Sigmoid colon (tissue), 7 donors: ENCODE measurements at places on chromosomes 16 and 17. TPM values are rescaled to one million over a fixed set of nuclear protein-coding genes. Genes with fewer than 3 reads are reported as not detected.

Gene APOBR
- total RNA-seq, result 0.68 TPM

Gene DECR2
- total RNA-seq, result 15.0 TPM

- DNase-seq, result no peak
- H3K27ac ChIP-seq, result no peak overlapping the region
- no peaks in the 10 kb centered on the region for H3K4me1 ChIP-seq
- no peaks in the 10 kb centered on the region for H3K27me3 ChIP-seq
- H3K4me3 ChIP-seq, result no peak overlapping the region
- no peaks in the 10 kb centered on the region for H3K36me3 ChIP-seq
Measured at GRCh38 chr17:73248532-73248931, 13.1 kb downstream of the CPSF4L start.

DNA sequence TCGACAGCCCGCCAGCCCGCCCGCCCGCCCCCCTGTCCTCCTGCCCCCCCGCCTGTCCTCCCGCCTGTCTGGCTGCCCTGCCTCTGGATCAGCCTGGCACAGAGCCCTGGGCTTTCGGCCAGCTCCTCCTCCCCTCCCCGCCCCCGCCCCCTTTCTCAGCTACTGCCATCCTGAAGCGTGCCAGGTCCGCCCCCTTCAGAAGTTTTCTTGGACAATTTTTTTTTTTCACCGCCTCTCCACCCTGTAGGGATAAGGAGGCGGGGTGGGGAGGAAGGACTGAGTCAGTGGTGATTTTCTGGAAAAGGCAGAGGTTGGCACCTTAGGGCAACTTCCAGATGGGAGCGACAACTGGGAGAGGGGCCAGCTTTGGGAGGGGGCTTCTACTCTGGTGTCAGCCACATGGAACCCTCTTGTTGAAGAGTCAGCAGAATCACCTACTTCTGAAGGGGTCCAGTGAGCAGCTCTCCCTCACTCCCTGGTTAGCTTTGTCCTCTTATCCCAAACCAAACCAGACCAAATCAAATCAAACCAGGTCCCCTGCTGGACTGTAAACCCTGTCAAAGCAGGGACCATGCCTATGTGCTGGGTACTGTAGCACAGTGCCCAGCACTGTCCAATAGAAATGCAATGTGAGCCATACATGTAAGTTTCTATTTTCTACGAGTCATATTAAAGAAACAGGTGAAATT, 19.7 kb downstream of the IGF2BP1 start:
- H3K4me3 ChIP-seq, result no peak overlapping the region
- H3K4me1 ChIP-seq, result no peaks in the 10 kb centered on the region
- peaks cover 26% of the 10 kb centered on the region for H3K27me3 ChIP-seq
- no peaks in the 10 kb centered on the region for H3K36me3 ChIP-seq
- no peak for DNase-seq

Gene GAST
- total RNA-seq, result not detected

DNA sequence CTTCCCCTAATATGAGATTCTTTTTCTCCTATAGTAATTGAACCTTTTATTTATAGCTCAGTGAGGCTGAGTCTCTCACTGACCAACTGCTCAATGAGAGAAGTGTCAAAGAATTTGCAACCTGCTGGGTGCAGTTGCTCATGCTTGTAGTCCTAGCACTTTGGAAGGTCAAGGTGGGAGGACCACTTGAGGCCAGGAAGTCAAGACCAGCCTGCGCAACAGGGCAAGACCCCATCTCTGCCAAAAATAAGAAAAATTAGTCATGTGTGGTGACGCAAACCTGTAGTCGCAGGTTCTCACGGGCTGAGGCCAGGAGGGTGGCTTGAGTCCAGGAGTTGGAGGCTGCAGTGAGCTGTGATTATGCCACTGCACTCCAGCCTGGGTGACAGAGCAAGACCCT, 30.9 kb upstream of the CRYBA1 start:
- H3K4me1 ChIP-seq, result peaks cover 9% of the 10 kb centered on the region
- DNase-seq, result no peak
- H3K27me3 ChIP-seq, result no peaks in the 10 kb centered on the region
- no peak overlapping the region for H3K27ac ChIP-seq

Gene ETV4
- total RNA-seq, result not detected

Gene DLX4
- not detected for total RNA-seq

GRCh38 chr17:43118679-43119615, 6.2 kb downstream of the BRCA1 start:
- no peaks in the 10 kb centered on the region for H3K36me3 ChIP-seq
- DNase-seq, result no peak
- peaks cover under 1% of the 10 kb centered on the region for H3K4me1 ChIP-seq
- no peak overlapping the region for H3K27ac ChIP-seq
- H3K27me3 ChIP-seq, result no peaks in the 10 kb centered on the region
- H3K4me3 ChIP-seq, result no peak overlapping the region

Gene GAN
- 9.1 TPM for total RNA-seq

DNA sequence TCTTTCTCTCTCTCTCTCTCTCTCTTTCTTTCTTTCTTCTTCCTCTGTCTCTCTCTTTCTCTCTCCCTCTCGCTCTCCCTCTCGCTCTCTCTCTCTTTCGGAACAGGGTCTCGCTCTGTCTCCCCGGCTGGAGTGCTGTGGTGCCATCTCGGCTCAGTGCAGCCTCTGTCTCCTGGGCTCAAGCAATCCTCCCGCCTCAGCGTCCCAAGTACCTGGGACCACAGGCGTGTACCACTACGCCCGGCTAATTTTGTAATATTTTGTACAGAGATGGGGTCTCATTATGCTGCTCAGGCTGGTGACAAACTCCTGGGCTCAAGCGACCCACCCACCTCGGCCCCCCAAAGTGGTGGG, 12.7 kb upstream of the KLHDC4 start:
- H3K27me3 ChIP-seq, result peaks cover 5% of the 10 kb centered on the region
- no peak for DNase-seq
- H3K36me3 ChIP-seq, result no peaks in the 10 kb centered on the region
- peak overlapping the region; percentile 30 for H3K27ac ChIP-seq
- H3K4me1 ChIP-seq, result peaks cover 10% of the 10 kb centered on the region

DNA sequence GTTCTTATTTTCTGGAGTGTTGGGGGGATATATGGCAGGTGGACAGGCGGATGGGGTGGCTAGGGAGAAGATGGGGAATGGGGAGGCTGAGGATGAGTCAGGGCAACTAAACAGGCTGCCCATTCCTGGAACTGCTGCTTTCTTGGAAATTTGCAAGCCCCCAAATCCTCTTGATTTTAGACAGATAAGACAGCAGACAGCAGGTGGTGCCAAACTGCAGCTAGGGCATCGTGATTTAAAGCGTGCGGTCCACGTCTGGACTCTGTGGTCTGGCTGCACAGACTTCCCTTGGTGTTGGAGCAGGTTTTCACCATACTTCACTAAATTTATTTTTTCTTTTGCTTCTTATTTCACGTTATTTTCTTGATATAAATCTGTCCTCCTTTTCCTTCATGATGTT, 10.9 kb upstream of the KRT24 start:
- DNase-seq, result no peak
- H3K27ac ChIP-seq, result no peak overlapping the region
- no peaks in the 10 kb centered on the region for H3K4me1 ChIP-seq
- H3K36me3 ChIP-seq, result no peaks in the 10 kb centered on the region

DNA sequence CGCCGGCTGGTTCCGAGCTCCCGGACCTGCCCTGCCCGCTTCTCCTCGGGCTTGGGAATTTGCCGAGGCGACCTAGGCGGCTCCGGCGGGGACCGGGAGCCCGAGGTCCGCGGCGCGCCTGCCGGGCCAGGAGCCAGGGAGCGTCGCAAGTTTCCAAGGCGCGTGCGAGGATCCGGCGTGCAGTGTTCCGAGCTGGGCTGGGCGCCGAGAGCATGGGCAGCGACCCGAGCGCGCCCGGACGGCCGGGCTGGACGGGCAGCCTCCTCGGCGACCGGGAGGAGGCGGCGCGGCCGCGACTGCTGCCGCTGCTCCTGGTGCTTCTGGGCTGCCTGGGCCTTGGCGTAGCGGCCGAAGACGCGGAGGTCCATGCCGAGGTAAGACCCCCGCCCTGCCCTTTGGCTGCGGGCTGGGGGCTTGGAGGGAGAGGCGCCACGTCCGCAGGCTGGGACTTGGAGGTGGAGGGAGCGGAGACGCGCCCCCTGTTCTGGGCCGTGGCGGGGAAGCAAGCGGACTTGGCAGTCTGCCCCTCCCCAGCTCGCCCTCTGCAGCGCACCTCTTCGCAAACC, 668 bp downstream of the MMP15 start:
- H3K36me3 ChIP-seq, result no peaks in the 10 kb centered on the region
- DNase-seq, result peak; percentile 78
- H3K27me3 ChIP-seq, result no peaks in the 10 kb centered on the region
